ENCODE measurements at places on chromosomes 3 and 15. TPM values are rescaled to one million over a fixed set of nuclear protein-coding genes. Genes with fewer than 3 reads are reported as not detected.

The PLAAT1 gene
- total RNA-seq = not detected

The CPB1 gene
- 3.5 TPM for total RNA-seq

The POLR2M gene
- total RNA-seq = 90.2 TPM

The HRG gene
- not detected for total RNA-seq

The TNFAIP8L3 gene
- total RNA-seq = 42.0 TPM

DNA sequence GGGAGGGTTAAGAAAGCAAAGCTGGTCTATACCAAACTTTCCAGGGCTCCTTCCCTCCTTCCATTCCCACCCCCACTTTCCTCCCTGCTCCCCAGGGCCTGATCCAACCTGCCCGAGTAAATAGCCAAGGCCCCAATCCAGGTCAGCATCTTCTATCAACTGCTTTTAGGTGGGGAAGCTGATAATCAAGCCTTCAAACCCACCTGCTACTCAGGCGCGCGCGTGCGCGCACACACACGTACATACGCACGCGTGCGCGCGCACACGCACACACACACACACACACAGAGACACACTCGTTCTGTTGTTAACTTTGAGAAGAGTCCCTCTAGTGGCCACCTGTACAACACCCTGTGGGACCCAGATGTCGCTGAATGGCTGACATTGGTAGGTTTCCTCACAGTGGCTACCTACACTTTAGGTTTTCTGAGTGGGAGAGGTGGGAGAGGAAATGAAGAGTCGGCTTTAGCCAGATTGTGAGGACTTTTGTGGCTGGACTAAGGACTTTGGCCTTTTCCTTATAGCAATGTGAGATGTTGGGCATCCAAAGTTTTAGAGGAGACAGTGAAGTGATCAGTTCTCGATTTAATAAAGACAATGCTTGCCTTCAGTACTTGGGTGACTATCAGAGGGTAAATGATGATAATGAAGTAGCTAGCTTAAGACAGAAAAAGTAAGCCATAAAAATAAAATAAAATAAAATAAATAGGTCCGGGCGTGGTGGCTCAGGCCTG lies 179.9 kb upstream of the C2CD4B start:
- H3K27ac ChIP-seq = no peak overlapping the region
- no peaks in the 10 kb centered on the region for H3K27me3 ChIP-seq
- H3K4me1 ChIP-seq = no peaks in the 10 kb centered on the region
- H3K36me3 ChIP-seq = no peaks in the 10 kb centered on the region
- DNase-seq = no peak
- H3K4me3 ChIP-seq = no peak overlapping the region

- no peak overlapping the region for H3K27ac ChIP-seq
- H3K4me1 ChIP-seq = no peaks in the 10 kb centered on the region
- no peak for DNase-seq
- H3K27me3 ChIP-seq = no peaks in the 10 kb centered on the region
These were observed 87.6 kb upstream of the SLC25A26 start for GRCh38 chr3:66133050-66133757.

- no peak overlapping the region for H3K4me3 ChIP-seq
- H3K27ac ChIP-seq = no peak overlapping the region
- H3K4me1 ChIP-seq = no peaks in the 10 kb centered on the region
- no peaks in the 10 kb centered on the region for H3K36me3 ChIP-seq
These were observed 20.2 kb downstream of the ADGRG7 start for GRCh38 chr3:100629421-100630127.

DNA sequence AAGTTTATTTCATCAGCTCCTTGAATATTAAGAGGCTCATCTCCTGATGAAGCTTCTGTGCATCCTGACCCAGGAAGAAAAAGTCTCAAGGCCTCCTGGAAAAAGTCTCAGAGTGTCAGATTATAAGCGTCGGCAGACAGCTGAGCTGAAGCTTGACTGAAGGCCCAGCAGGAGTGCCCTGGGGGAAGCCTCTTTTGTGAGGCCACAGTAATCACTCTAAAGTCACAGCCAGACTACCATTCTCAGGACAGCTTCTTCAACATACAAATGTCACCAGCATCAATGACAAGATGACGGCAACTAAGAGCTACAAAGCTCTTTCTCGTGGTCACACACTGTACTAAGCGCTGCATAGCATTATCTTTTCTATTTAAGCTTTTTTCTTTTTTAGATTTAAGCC lies 72.7 kb upstream of the LRRN1 start:
- no peak for DNase-seq
- no peaks in the 10 kb centered on the region for H3K27me3 ChIP-seq
- H3K4me1 ChIP-seq = no peaks in the 10 kb centered on the region
- no peak overlapping the region for H3K27ac ChIP-seq
- no peak overlapping the region for H3K4me3 ChIP-seq
- no peaks in the 10 kb centered on the region for H3K36me3 ChIP-seq

DNA sequence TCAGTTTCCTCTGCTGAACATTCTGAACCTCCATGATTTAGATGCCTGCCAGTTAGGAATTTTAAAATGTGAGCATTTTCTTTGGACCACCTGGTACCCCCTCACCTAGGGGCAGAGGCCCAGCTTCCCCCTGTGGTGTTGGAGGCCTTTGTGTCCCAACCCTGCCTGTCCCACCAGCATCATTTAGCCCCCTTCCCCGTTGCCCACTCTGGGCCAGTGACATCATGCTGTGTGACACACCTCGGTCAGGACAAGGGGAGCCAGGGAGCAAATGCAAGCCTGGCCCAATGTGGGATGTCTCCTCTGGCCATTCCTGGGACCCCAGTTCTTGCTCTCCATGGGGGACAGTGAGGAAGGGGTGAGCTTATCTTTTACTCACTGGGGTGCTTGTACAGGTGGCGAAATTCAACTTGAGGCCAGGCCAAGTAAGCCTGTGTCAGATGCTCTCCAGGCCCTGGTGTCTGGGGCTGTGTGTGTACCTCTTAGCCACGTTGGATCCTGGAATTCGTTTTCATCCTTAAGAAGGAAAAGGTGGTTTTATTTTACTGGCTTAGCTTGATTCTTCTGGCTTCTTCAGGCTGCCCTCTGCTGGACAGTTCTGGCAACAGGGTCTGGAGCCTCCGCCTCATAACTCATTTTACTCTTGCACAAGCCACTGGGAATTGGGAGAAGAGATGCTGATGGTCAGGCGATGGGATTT lies 49.7 kb upstream of the MYZAP start:
- peak; percentile 32 for DNase-seq
- H3K27me3 ChIP-seq = no peaks in the 10 kb centered on the region
- peaks cover 17% of the 10 kb centered on the region for H3K4me1 ChIP-seq
- no peak overlapping the region for H3K4me3 ChIP-seq
- no peak overlapping the region for H3K27ac ChIP-seq

DNA sequence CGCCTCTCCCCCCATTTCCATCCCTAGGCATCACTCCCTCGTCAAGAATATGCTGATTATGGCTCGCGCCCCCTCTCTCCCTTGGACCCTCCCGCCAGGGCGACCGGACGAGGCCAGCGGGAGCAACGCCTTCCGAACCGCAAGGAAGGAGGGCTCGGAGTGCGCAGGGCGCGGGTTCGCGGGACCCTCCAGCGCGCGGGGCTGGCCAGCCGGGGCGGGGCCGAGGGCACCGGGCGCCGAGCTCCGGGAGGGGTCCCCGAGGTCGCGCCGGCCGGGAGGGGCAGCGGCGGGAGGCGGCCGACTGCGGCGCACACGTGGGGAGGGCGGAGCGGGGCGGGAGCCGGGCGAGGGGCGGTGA lies 483 bp downstream of the EHD4 start:
- no peaks in the 10 kb centered on the region for H3K27me3 ChIP-seq
- DNase-seq = no peak
- H3K4me3 ChIP-seq = peak overlapping the region; percentile 95
- H3K4me1 ChIP-seq = peaks cover 23% of the 10 kb centered on the region

DNA sequence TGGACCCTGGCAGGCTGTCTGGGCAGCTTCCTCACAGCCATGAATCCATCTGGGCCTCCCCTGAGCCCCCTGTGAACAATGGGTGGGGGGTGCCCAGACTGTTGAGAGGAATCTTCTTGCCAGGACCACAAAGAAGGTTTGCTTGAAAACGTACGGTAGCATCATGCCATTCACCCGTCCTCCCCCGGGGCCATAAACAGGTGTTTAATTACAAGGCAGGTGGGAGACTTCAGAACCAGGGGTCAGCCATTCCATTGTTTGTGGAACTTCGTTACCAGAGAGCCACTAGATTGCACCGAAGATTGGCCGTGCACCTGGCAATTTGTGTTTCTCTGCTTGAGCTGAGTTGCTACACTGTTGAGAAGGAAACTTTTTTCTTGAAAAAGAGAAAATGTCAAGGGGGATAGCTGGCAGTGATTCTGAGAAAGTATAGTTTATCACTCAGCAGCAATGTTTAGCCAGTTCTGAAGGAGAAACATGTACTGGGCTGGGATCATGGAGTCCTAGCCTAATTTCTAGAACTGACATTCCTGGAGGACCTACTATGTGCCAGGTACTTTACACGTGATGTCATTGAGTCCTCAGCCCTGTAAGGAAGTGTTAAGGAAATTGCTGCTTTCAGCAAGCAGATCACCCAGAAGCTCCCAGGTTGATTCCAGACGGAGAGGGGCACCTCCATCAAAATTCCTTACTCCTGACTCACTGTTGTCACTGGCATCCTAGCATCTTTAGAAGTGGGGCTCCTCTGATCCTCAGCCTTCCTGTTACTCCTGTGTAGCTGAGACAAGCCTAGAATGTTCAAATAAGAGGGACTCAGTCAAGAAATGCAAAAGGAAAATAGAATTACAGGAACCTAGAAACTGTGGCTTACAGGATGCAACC lies 103.8 kb upstream of the UBE2E1 start:
- H3K27ac ChIP-seq = no peak overlapping the region
- H3K27me3 ChIP-seq = no peaks in the 10 kb centered on the region
- no peak for DNase-seq
- H3K4me1 ChIP-seq = no peaks in the 10 kb centered on the region

DNA sequence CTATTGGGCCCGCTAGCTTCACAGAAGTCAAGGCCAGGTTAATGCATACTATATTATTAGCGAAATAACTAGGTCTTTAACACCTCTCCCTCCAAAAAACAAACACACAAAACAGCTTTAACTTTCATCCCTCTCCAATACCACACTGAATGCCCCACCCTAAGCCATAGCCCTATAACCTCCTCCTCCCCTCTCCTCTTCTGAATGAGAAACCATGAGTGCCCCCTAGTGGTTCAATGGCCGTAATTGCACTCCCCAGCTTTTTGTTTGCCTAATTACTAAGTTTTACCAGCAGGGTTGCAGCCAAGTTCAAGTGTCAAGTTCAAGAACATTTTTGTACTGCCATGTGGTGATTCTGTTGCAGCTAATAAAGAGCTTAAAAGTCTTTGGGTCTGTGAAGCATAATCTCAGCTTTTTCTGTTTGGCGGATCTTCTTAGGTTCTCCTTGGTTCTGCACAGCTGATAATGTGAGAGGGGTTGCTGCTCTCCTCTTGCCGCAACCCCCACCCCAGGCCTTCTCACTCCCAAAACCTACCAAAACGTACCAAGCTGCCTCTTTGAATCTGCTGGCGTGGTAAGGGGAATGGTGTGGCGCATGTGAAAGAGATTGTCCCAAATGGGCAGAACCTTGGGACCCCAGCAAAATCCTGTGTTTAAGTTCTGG lies 57.9 kb downstream of the RPL22L1 start:
- peak; percentile 9 for DNase-seq
- H3K4me1 ChIP-seq = no peaks in the 10 kb centered on the region
- H3K27me3 ChIP-seq = no peaks in the 10 kb centered on the region
- no peaks in the 10 kb centered on the region for H3K36me3 ChIP-seq
- H3K4me3 ChIP-seq = no peak overlapping the region
- no peak overlapping the region for H3K27ac ChIP-seq

DNA sequence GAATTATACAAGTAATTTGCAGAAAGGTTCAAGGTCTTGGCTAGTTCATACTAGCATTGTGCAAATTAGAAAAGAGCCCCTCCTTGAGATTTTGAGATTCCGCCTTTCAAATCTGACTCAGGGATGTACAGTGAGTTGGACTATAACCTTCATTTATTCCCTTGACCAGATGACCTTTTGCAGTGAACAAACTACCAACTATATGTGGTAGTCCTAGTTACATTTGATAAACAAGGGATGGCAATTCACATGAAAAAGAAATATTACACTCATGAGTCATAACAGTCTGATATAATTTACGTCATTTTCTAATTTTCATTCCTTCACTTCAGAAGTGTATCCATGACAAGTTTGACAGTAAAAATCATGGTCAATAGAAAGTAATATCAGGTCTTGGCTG lies 860.4 kb downstream of the ROBO1 start:
- H3K36me3 ChIP-seq = no peaks in the 10 kb centered on the region
- H3K27ac ChIP-seq = no peak overlapping the region
- H3K4me1 ChIP-seq = no peaks in the 10 kb centered on the region
- no peaks in the 10 kb centered on the region for H3K27me3 ChIP-seq

- no peak overlapping the region for H3K27ac ChIP-seq
- H3K4me1 ChIP-seq = no peaks in the 10 kb centered on the region
- no peaks in the 10 kb centered on the region for H3K36me3 ChIP-seq
- H3K27me3 ChIP-seq = no peaks in the 10 kb centered on the region
These were observed 239.9 kb upstream of the ATP10A start for GRCh38 chr15:26103002-26103404.

DNA sequence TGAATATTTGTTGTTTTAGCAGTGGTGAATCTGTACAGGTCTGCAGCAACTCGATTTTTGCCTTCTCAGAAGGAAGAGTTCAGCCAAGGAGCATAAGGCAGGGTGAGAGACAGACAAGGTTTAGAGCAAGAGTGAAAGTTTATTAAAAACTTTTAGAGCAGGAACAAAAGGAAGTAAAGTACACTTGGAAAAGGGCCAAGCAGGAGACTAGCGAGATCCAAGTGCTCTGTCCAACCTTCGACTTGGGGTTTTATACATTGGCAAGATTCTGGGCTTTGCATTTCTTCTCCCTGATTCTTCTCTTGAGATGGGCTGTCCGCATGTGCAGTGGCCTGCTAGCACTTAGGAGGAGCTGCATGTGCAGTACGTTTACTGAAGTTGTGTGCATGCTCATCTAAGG lies 46.7 kb upstream of the AADACL2 start:
- no peak overlapping the region for H3K4me3 ChIP-seq
- no peaks in the 10 kb centered on the region for H3K36me3 ChIP-seq
- no peaks in the 10 kb centered on the region for H3K27me3 ChIP-seq
- peaks cover 26% of the 10 kb centered on the region for H3K4me1 ChIP-seq

GRCh38 chr15:36472672-36473071 lies 106.8 kb upstream of the CDIN1 start:
- no peaks in the 10 kb centered on the region for H3K27me3 ChIP-seq
- H3K27ac ChIP-seq = no peak overlapping the region
- H3K4me3 ChIP-seq = no peak overlapping the region
- H3K36me3 ChIP-seq = no peaks in the 10 kb centered on the region

- no peaks in the 10 kb centered on the region for H3K36me3 ChIP-seq
- peaks cover 11% of the 10 kb centered on the region for H3K4me1 ChIP-seq
- H3K27me3 ChIP-seq = no peaks in the 10 kb centered on the region
- H3K4me3 ChIP-seq = no peak overlapping the region
- no peak for DNase-seq
These were observed 6.3 kb upstream of the ZXDC start for GRCh38 chr3:126481808-126482502.

DNA sequence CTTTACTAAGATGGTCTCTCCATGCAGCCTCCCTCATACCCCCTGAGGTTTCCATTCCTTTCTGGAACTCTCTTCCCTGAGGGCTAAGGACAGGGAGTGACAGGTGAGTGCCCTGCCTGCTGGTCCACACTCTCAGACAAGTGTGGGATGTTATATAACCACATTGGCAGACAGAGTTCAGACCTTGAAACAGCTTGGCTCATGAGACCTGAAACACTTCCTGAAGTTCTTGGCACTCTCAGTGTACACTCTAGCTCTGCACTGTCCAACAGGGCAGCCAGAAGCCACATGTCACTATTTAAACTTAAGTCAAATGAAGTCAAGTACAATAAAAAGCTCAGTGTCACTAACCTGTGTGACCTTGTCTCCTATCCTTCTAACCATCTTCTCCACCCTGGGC lies 188.5 kb downstream of the ZNF621 start:
- no peak overlapping the region for H3K27ac ChIP-seq
- DNase-seq = no peak
- no peaks in the 10 kb centered on the region for H3K36me3 ChIP-seq
- H3K4me3 ChIP-seq = no peak overlapping the region
- H3K4me1 ChIP-seq = no peaks in the 10 kb centered on the region
- no peaks in the 10 kb centered on the region for H3K27me3 ChIP-seq
